ENCODE measurements at places on chromosomes 13 and 19.

- no peak for DNase-seq
These were observed 5.0 kb downstream of the ELAVL1 start for GRCh38 chr19:8000298-8001038.

DNA sequence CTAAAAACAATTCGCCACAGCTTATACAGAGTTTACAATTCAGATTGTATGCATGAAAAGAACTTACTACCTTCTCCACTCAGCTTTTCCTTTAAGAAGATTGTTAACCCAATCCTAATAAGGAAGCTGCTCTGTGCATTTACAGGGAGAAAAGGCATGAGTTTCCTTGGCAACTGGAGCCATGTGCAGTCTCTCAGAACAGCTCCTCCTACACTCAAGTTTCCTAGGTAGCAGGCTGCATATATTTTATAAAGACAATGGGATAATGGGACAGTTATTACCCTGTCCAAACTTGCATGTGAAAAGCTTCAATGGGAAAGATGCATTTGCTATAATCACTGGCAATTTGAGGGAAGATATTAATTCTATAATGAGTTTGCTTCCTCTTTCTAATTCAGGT lies 125.5 kb upstream of the TRPC4 start:
- DNase-seq: peak; percentile 10

- no peak for DNase-seq
These were observed 62.4 kb downstream of the URI1 start for GRCh38 chr19:30004403-30004802.

DNA sequence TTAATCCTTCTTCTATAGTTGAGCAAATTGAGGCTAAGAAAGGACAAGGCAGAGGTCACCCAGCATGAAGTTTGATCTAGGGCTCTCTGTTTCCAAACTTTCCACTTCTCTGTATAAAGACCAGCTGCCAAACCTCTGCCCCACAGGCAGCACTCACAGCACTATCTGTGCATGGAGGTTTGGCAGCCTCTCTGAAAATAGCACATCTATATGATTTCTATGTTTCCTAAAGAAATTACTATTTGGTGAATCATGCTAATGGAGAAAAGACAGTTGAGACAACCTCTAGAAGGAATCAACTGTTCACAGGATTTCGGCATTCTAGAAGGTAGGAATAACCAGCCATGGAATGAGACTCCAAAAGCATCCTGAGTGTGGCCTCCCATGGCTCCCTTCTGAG lies 554.5 kb downstream of the IRS2 start:
- peak; percentile 77 for DNase-seq

DNA sequence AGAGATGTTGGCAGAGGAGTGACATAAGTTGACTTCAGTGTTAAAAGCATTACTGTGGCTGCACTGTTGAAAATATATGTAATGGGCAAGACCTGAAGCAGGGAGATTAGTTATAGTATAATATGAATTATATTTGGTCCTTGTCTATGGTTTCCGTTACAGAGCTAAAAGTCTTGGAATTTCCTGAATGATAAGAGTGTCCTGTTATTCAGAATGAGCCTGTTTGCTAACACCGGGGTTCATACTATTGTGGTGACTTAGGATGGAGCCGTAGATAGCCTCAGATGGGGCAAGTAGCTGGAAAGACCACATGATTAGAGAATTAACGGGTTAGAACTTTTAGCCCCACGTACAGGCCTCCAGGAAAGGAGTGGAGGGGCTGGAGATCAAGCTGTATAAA lies 5.7 kb downstream of the USPL1 start:
- DNase-seq: no peak

GRCh38 chr13:48731001-48731658 lies 77.4 kb downstream of the CYSLTR2 start:
- peak; percentile 68 for DNase-seq

DNA sequence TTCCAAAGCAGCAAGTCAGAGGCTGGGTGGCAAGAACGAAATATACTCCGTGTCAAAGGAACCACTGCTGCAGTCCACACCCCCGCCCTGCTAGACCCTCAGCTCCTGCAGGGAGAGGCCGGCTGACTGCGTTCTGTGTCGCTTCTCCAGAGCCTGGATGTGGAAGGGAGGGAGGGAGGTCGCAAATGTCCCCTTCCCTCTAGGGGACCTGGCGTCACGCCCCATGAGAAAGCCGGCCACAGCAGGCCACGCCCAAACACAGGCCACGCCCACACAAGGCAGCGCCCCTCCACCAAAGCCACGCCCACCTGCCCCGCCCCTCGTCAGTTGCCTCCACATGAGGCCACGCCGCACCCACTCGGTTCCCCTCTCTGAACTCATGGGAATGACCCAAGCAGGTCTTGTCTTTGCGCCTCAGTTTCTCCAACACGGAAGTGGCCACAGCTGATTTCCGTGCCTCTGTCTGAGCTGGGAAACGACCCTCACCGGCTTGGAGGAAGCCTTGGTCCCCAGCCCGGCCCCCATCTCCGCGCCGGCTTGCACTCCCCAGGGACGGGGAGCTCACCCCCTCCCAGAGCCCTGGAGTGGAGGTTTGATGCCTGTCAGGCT lies 38.4 kb upstream of the TCF3 start:
- DNase-seq: no peak

DNA sequence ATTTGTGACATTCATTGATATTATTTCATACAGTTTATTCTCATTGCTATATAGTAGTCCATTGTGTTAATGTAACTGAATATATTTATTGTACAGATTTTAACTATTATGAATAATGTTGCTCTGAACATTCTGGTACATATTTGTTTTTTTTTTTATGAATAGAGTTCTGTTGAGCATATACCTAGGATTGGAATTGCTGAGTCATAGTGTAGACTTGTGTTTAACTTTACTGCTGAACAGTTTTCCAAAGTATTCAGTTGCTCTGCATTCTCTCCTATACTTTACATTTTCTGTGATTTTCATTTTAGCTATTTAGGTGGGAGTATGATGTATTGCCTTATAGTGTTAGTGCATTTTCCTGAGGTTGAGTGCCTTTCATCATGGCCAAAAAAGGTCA lies 97.5 kb downstream of the MAB21L1 start:
- peak; percentile 9 for DNase-seq

DNA sequence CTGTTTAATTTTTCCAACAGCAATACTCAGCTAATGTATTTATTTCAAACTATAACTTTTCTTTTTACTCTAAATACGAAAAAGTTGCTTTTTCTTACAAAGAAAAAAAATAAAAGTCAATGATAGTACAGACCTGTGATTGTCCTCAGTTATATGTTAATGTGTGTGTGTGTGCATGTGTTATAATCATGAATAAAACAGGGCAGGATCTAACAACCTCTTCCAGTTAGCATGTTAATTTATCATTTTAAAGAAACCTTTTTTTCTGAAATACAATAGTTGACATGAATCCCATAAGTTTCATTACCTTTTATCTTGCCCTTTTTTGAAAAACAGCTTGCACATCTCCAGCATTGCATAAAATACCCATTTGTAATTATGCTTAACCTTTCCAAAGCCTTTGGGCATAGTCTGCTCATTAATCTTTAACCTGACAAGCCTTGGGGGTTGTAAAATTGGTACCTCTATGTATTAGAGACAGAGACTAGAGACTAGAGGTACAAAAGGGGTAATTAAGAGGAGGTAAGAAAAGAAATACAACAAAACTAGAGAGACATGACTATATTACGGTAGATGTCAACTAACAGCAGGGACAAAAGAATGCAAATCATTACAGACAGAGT lies 828.1 kb downstream of the OLFM4 start:
- no peak for DNase-seq

DNA sequence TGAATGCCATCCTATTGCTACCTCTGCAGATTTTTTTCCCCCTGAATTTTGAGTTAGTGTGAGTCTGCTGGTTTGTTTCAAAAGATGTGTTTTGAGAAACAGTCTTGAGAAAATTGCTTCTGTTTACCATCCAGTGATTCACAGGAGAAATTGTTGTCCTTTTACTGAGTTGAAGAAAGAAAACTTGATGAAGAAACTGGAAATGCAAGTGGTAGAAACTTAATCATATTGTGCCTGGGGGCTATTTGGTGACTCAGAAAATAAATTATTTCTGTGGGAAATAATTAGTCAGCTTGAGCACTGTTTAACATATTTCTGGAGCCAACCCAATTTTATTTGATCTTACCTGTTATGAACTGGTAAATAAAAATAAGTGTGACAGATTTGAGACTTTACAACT lies 35.4 kb downstream of the PAN3 start:
- no peak for DNase-seq

DNA sequence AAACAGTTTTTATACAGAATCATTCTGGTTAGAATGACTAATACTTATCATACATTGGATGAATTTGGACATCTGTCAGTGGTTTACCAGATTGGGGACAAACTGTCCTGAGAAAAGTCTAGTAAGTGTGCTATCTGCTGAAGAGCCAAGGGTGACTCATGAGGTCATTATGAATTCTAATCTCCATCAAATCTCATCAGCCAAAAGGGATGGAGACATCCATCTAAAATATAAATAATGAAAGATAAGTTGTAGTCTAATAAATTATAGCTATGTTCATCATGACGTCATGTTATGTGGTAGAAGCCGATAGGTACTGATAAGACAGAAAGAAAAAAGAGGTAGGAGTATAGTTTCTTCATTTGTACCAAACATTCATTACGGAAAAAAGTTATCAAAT lies 804.4 kb downstream of the PCDH9 start:
- peak; percentile 68 for DNase-seq

GRCh38 chr13:67221630-67222226 lies 8.4 kb downstream of the PCDH9 start:
- no peak for DNase-seq

- peak; percentile 43 for DNase-seq
These were observed 49.3 kb upstream of the IL17D start for GRCh38 chr13:20654156-20654555.

GRCh38 chr19:31943191-31943661 lies 402.2 kb upstream of the ZNF507 start:
- DNase-seq: no peak

DNA sequence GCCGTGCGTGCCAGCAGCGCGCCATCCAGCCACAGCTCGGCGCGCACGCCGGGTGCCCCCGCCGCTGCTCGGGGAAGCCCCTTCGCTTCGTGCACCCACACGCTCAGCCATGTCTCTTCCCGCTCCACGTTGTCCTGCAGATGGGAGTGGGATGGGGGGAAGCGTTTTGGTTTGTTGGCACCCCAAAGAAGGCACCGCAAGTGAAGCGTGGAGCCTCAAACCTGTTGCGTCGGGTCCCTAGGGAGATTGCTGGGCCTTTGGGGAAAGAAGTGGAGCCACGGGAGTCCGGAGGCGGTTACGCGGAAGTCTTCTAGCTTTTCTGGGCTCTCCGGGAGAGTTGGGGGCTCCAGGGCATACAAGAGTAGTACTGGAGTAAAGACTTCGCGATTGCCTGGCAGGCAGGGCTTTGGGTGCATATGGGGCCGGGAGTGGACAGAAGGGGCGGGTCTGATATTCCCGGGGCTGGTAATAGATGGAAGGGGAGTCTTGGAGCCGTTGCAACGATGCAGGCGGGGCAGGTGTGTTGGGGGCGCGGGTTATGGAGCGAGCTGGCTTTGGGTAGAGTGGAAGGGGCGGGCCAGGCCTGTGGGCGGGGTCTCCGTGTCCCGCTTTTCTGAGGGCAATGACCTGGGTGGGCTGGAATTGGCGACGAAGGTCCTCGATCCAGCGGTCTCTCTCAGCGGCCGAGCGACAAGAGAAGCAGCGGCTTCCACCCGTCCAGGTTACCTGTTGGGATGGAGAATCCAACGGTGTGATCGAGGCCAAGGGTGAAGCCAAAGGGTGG lies 6.5 kb downstream of the RASAL3 start:
- DNase-seq: no peak

DNA sequence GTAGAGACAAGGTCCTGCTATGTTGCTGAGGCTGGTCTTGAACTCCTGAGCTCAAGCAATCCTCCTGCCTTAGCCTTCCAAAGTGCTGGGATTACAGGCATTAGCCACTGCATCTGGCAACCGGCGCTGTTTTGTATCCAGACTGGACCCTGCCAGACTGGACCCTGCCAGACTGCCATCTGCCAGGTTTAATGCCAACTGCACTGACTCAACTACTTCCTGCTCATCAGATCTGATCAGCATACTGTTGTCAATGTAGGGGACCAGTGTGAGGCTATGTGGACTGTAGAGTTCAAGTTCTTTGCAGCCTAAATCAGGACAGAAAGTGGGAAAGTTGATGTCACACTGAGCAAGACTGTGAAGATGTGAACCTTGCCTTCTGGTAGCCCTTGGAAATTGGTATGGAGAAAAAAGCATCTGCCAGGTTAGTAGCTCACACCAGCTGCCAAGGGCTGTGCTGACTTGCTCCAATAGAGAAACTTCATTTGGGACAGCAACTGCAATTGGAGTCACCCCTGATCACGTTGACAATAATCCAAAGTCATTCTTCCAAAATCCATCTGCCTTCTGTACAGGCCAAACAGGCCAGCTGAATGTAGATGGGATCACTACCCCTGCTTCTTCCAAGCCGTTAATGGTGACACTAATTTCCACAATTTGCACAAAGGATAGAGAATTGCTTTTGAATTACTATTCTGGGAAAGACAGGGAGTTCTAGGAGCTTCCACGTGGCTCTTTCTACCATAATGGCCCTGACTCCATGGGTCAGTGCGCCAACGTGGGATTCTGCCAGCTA lies 36.8 kb upstream of the ATP1A3 start:
- DNase-seq: no peak

GRCh38 chr13:113349050-113349449 lies 14.9 kb downstream of the GRTP1 start:
- no peak for DNase-seq

- no peak for DNase-seq
These were observed 840 bp upstream of the LILRA4 start for GRCh38 chr19:54339646-54340358.

GRCh38 chr13:30696278-30697176 lies 38.8 kb upstream of the ALOX5AP start:
- DNase-seq: peak; percentile 66

GRCh38 chr19:7596211-7596937 lies 711 bp downstream of the CAMSAP3 start:
- no peak for DNase-seq

Data from fibroblast of skin of right biceps (primary cell).